ENCODE measurements at places on chromosomes 3 and 15. TPM values are rescaled to one million over a fixed set of nuclear protein-coding genes. Genes with fewer than 3 reads are reported as not detected.

GRCh38 chr3:62735510-62735909, 139.7 kb downstream of the CADPS start:
- no peak for DNase-seq

DNA sequence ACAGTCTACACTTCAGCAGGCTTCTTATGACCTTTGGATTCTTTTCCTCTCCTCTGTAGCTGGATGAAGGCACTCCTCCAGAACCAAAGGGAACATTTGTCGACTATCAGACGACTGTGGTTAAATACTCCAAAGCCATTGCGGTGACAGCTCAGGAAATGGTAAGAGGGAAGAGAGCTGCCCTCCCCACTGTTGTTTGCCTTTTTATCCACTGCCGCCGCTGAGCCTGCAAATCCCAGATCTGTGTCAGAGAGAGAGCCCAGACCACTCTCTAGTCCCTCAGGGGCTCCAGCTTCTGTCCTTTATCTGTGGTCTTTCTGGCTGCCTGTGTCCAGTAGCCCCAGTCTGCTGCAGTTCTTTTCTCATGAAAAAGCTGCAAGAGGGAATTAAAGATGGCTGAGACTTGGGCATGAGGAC, 261.5 kb upstream of the TPM1 start:
- no peak for DNase-seq

GRCh38 chr3:104126864-104127553, 1239.7 kb upstream of the ALCAM start:
- DNase-seq: no peak

- no peak for DNase-seq
Measured at GRCh38 chr3:159844801-159845261, 143.8 kb upstream of the IL12A start.

DNA sequence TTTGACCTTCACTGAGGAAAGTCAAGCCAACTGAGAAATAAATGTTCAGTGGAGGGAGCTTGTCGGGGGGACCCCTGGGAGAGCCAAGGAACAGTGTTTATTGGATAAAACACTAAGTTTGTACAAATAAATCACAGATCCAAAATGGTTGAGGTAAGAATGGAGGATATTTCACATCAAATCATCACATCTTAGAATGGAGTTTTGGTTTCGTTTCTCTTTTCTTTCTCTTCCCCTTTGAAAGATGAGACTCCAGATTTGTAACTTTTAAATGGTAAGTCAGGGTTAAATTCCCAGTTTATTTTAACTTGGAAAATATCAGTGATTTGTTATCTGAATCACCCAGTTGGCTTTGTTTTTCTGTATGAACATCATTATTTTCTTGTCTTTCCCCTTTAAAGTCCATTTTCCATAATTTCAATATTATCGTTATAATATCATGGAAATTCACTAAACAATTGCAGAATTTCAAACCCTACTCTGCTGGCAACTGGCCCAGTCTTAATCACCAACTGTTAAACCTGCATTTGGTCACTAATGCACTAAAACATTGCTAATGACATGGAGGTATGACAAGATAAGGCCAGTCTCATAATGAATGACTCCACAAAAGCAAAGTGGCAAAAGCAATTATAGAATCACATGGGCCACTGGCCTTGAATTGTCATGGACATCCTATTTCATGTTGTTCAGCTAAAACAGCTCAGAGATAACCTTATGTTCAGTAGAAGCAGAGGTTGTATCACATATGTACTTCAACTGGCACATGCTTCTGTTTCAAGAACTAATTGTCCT, 295.1 kb downstream of the SHOX2 start:
- DNase-seq: no peak

DNA sequence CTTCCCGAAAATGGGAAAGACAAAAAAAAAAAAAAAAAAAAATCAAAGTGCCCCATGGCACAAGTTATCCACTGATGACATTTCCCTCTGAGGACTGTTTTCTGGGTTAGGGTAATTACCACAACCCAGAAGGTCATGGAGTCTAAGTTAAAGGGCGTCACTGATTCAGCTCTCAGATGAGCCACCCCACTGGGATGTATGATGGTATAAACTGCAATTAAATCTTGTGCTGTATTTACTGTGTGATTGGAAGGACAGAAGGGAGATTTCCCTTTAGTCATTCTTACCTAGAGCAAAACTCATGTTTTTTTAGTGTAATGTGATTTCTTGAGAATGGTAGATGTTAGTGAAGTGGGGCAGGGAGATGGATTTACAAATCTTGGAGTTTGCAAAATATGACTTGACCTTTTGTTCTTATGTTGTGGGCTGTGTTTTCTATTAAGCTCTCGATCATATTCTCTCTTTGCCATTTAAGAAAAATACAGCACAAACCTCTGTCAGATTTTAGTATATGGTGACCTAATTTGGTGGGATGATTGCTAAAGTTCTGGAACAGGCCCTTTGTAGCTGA, 244.2 kb downstream of the PTPRG start:
- DNase-seq: no peak

DNA sequence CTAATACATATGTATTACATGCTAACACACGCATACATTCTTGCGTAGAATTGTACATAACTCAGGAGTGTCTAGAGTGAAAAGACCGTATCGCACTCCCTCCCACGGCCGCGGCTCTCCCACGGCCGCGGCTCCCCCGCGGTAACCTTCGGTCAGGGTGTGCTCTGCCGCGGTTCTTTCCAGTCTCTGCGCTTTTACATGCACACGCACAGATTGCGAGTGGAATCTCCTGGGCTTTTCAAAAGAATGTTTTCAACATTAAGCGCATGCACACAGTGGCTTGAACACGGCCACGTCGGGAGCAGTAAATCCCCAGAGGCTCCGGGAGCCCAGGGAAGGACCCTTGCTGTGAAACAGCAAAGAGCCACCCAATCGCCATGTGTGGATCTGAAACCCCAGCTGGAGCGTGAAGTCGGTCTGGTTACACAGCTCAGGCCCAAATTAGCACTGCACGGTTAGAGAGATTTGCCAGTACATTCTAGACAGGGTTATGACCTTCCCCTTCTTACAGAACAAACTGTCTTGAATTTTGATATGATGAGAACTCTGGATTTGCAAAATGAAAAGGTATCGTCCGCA, 805 bp upstream of the RGMA start:
- no peak for DNase-seq

GRCh38 chr15:92600856-92601255, 54.7 kb downstream of the FAM174B start:
- no peak for DNase-seq

GRCh38 chr3:188389711-188390342, 235.9 kb downstream of the LPP start:
- DNase-seq: peak; percentile 67

DNA sequence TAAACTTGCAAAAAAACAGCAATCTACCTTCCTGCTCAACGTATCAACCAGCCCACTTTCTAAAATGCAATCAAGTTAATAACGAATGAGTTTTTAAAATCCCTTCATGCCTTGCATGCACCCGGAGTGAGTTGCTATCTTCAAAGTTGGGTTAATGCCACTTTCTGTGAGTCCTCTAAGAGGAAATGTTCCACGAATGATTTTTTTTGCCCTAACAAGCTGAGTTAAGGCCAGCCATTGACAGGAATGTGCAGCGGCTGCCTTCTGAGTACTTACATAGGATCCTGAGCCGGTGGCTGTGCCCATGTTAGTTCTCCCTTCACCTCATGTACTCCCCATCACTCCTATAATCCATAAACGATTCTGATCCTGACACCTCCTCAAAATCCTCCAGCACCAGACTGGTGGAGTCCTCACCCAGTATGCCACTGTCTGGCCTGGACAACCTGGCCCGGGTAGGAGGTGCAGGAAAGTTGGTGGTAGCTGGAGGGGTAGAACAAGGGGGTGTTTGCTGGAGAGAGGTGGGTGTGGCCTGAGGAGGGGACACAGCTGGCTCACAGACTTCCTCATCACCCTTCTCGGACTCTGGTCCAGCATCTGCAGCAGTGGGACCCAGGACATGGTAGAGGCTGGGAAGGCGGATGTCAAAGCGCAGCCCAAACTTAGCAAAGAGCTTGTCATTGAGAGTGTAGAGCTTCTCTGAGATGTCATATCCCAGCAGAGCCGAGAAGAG, 12.4 kb downstream of the POPDC2 start:
- DNase-seq: no peak

GRCh38 chr15:32833379-32833821, 115.6 kb downstream of the GREM1 start:
- DNase-seq: no peak

GRCh38 chr3:89414270-89414669, 306.8 kb downstream of the EPHA3 start:
- DNase-seq: peak; percentile 61

DNA sequence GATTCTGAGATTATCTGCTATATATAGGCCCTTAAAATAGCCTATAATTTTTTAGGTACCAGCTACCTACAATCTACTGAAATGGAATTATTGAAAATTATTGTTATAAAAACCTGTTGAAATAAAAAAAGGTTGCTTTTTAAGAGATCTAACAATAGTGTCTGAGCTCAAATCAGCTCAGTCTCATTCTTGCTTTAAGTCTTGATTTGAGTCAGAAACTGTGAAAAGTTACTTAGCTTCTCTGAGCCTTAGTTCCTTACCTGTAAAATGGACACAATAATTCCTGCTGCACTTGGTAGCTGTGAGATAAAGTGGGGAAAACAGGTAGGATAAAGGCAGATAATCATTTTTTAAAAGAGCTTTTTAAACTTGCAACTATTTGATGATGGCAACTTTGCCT, 118.8 kb upstream of the UBE2E2 start:
- no peak for DNase-seq

DNA sequence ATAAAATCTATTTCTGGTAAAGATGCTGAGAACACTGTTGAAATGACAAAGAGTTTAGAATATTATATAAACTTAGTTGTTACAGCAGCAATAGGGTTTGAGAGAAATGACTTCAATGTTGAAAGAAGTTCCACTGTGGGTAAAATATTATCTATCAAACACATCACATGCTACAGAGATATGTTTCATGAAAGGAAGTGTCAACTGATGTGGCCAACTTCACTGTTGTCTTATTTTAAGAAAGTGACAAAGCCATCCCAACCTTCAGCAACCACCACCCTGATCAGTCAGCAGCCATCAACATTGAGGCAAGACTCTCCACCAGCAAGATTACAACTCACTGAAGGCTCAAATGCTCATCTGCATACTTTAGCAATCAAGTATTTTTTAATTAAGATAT, 20.2 kb downstream of the TMEM39A start:
- no peak for DNase-seq

- DNase-seq: no peak
Measured at GRCh38 chr3:123012652-123013051, 14.9 kb downstream of the SEMA5B start.

GRCh38 chr3:56878074-56878473, 76.3 kb upstream of the ARHGEF3 start:
- no peak for DNase-seq

GRCh38 chr3:168047190-168047795, 48.4 kb downstream of the GOLIM4 start:
- DNase-seq: peak; percentile 85

GRCh38 chr3:82145742-82146141, 384.3 kb upstream of the GBE1 start:
- DNase-seq: no peak

GRCh38 chr3:15324379-15324808, 8.0 kb downstream of the SH3BP5 start:
- DNase-seq: no peak

DNA sequence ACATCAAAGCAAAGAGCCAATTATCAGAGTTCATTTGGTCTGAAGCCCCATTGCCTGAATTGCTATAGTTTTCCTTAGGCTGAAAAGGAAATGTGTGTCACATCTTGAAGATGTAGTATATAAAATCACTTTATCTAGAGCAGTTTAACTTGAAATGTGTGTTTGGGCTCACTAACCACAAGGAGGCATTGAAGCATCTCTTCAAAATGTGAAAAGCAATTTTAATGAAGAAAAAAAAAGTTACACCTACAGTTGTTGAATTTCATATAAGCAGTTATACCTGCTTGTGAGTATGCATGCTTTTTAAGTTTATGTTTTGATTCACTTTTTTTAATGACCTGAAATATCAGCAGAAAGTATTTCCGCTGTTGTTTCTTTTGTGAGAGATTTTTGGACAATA, 129.3 kb downstream of the IQCH start:
- no peak for DNase-seq

- DNase-seq: no peak
Measured at GRCh38 chr3:189677667-189678066, 46.5 kb downstream of the TP63 start.

DNA sequence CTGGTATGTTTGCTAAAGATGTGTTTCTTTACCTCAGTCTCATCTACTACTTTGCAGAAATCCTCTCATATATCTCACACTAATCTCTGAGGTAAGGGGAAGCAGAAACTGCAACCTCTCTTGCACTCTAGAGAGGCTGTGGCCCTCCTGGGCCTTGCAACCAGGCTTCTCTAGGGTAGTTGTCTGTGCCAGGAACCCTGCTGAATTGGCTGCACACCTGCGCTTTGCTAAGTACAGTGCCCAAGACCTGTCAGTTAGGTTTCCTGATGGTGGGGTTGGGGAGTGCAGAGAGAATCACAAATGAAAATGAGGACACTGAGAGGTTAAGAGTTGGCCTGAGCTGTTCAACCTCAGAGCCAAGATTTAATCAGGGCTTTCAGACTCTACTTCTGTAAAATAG, 117.2 kb upstream of the PLXNA1 start:
- DNase-seq: no peak

GRCh38 chr3:124246949-124247348, 255.0 kb upstream of the ROPN1 start:
- no peak for DNase-seq

DNA sequence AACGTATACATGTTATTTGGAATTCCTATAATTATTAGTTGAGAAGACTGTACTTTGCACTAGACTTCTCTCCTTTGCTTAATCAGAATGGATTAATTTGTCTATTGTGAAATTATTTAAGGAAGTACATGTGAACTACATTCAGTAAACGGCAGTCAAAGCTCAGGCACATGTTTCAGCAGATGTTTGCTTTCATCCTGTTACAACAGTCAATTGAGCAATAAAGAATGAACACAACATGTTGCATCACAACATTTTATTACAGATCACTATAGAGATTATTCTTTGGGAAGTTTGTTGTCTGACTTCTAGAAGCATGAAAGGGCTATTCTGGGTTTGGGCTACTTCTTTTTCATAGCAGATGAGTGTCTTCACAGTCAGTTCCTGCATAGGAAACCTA, 39.2 kb downstream of the RAB27A start:
- DNase-seq: peak; percentile 16

GRCh38 chr3:52123106-52123725, 31.0 kb downstream of the POC1A start:
- DNase-seq: peak; percentile 81

DNA sequence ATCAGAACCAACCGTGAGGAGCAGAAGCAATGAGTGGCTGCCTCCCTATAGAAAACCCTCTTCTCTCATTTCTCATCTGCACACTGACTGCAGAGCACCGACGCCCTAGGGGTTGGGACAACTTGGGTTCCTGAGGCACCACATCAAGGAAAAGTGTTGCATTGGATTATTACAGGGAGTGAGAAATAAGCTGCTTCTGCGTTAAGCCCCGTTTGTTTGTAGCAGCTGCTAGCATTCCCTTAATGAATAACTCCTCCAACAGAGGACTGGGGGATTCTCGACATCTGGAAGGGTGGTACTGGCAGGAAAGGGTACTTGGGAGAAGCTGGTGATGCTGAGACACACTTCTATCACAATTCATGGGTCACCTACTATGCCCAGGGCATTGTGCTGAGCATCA, 25.3 kb upstream of the AGBL1 start:
- DNase-seq: no peak

- no peak for DNase-seq
Measured at GRCh38 chr3:53516339-53516738, 21.9 kb downstream of the CACNA1D start.

The GPR15 gene
- not detected for polyA plus RNA-seq

The NEK10 gene
- polyA plus RNA-seq: 2.1 TPM

The CFAP100 gene
- polyA plus RNA-seq: 0.74 TPM

The SLC41A3 gene
- polyA plus RNA-seq: 44.2 TPM

The SEMA5B gene
- polyA plus RNA-seq: 22.0 TPM

The CATSPER2 gene
- 0.72 TPM for polyA plus RNA-seq

The PLA2G4E gene
- 1.9 TPM for polyA plus RNA-seq
